Activated CD8-positive, alpha-beta memory T cell treated with anti-CD3 and anti-CD28 coated beads for 1 hour (primary cell): ENCODE measurements at places on chromosomes 4 and X.
A peak's percentile ranks its signal among the peaks of the same experiment; 100 is the strongest.

DNA sequence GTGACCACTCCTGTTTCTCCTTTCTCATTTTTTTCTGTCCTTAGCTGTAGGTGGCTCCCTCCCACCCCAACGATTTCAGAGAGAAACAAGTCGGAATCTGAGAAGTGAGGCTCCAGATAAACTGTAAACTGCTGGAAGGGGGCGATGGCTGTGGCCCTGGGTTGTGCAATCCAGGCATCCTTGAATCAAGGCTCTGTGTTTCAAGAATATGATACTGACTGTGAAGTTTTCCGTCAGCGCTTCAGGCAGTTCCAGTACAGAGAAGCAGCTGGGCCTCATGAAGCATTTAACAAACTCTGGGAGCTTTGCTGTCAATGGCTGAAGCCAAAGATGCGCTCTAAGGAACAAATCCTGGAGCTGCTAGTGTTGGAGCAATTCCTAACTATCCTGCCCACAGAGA is 37.7 kb downstream of the ETDC start:
- no peak for DNase-seq

GRCh38 chr4:2059726-2060602 is 837 bp downstream of the NAT8L start:
- DNase-seq = no peak

DNA sequence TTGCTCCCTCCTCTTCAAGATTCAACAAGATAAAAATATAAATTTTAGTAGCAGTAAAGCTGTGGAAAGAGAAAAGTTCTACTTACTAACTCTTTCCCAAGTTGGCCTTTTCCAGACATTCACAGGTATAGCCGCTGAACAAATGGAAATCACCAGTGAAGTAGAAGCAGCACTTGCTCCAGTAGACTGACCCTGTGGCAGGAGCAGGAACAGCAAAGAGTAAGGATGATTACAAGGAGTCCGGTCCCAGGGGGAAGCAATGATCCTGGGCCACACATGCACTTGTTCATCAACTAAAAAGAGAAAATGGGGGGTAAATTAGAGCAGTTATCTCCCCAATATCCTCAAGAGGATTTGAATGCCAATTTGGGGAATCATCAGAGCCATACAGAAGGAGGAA is 184.9 kb downstream of the NAF1 start:
- DNase-seq = no peak

- no peak for DNase-seq
These were observed 204.3 kb downstream of the SHROOM3 start for GRCh38 chr4:76639288-76639687.

DNA sequence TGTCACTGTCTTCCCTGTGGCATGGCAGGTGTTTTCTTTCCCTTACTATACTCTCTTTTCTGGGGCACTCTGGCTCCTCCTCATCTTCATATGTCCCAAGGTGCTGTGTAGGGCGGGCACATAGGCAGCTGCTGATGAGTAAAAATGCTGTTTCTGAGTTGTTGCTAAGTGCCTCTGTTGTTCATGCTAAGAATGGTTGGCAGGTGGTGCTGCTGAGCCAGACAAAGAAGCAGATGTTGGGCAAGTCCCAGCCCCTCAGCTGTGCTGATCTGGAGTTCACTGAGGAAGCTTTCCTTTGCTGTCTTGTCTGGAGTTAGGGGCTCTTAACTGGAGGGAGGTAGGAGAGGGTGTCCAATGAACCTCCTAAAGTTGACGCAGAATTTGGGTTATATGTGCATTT is 40.6 kb downstream of the HADH start:
- DNase-seq = peak; percentile 34

DNA sequence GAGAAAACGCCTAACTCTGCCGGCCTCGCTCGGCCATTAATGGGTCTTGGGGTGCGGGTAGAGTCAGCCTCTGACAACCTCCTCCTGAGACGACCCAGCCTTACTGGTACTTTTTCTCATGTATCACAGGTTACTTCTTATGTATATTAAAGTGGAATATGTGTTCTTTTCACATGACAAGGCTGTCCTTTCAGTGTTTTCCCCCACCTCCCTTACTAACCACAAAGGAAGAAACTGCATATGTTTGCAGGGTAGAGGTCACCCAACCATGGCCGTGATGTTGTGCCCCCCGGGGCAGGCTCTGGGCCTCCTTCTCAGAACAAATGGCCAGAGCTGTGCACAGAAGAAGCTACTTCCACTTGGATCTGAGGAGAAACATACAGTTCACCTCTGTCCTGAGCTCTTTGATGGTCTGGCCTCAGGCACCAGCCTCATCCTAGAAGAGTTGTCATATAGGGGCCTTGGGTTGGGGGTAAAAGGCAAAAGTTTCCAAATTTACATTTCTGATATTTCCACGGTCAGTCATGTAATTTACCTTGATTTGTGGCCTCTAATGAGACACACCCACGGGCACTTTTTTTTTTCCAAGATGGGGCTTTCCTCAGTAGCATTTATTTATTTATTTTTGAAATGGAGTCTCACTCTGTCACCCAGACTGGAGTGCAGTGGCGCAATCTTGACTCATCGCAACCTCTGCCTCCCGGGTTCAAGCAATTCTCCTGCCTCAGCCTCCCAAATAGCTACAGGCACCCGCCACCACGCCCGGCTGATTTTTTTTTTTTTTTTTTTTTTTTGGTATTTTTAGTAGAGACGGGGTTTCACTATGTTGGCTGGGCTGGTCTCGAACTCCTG is 1.9 kb downstream of the SOWAHD start:
- DNase-seq = no peak
